CD4-positive, alpha-beta T cell (primary cell): ENCODE measurements at places on chromosomes 3 and 15.

DNA sequence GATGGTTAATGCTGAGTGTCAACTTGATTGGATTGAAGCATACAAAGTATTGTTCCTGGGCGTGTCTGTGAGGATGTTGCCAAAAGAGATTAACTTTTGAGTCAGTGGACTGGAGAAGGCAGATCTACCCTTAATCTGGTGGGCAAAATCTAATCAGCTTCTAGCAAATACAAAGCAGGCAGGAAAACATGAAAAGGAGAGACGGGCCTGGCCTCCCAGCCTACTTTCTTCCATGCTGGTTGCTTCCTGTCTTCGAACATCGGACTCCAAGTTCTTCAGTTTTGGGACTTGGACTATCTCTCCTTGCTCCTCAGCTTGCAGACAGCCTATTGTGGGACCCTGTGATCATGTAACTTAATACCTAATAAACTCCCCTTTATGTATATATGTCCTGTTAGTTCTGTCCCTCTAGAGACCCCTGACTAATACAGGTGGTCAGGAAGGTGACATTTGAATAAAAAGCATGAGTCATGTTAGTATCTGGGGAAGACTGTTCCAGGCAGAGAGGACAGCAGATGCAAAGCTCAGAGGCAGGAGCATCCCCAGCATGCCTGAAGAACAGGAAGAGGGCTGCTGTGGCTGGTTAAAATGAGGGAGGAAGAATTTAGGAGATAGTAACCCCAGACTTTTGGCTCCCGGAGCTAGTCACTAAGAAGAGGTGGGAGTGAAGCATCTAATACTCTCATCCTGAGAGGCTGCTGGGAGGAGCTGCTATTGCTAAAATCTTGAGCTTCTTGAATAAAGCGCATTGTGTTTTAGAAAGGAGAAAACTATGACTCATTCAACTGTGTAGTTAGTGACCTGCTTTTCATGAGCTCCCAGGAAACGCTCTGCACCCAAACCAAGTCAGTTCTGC lies 207.4 kb upstream of the HES1 start:
- no peak for DNase-seq

DNA sequence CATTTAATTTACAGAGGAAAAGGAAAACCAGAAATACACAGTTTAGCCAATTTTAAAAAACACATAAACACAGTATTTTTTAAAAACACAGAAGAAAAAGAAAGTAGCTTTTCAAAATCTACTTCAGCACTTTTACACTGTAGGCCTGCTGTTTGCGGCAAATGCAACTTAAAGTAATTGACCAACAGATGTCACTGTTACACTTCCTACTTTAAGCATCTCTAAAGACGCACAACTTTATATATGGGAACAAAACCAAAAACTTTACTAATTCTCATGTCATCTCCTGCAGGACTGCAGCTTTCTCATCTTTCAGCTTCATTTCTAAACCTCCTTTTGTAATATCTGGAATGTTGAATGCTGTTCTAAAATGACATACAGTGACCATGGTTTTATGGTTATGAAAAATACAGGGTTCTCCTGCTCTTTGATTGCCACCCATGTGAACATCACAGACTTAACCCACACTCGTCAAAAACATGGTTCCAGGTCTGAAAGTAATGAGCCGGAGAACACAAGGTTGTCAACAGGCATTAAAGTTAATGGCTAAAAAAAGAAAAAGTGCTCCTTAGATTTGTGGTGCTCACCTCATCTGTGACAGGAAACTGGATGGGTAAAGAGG lies 107.9 kb downstream of the FMN1 start:
- DNase-seq, result no peak

GRCh38 chr15:38503496-38503895 lies 49.6 kb downstream of the FAM98B start:
- no peak for DNase-seq

DNA sequence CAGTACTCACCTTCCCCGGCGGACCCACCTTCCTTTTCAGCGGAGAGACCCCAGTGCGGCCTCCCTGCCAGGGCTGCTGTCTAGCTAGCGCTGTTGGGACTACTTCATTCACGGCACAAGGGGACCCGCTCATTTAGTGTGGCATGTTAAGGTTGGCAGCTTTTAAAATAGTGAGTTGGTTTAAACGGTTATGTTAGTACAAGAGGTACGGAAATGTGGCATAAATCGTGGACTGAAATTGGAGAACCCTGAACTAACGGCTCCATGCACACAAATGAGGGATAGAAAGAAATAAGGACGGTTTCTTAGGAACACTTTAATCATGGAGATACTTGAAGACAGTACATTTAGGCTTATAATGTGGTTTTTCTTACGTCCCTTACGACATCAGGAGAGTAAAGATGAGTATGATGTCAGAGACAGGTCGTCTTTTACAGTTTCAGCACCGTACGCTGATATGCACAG lies 752 bp downstream of the CEP63 start:
- DNase-seq, result no peak

DNA sequence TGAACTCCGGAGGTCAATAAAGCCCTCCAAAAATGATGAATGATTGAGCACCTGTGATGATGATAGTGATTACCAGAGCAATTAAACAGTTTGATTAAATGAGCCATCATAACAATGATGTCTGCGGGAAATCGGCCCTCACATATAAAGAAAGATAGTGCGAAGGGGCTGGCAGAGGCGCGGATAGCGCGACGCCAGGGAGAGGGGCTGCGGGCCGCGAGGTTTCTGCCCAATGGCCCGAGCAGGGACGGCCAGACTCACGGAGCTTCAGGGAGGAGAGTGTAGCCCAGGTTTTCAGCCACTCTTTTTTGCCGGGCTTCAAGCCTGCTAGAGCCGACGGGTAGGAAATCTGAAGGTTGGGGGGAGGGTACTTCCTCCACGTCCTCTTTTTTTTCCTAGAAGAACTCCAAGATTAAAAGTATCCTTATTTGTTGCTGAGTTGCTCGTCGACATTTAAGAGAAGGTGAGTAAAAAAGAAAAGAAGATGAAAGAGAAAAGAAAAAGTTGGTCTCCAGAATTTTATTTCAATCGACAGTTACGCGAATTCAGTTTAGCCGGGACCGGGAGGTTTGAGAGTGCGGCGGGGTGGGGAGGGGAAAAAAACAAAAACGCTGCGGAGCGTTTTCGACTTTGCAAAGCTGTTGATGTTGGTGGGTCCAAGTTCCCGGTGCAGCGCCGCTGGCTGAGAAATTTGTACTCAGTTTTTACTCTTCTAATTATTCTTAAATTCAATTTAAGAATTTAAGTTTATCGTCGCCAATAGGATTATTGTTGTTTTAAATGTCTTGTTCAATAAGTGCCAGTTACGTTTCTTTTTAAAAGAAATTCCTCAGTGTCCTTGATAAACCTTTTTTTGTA lies 2.2 kb upstream of the MEIS2 start:
- no peak for DNase-seq

DNA sequence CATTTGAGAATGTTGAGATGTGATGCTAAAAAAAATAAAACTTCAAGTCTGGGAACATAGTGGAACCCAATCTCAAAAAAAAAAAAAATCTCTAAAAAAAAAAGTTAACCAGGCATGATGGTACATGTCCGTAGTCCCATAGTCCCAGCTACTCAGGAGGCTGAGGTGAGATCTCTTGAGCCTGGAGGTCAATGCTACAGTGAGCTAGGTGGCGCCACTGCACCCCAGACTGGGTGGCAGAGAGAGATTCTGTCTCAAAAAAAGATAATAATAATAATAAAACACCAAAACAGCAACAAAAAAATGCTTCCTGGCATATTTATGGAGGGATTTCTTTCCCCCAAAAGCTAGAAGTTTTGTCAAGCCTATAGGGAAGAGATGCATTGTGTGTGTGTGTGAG lies 361.6 kb downstream of the ROBO1 start:
- no peak for DNase-seq

DNA sequence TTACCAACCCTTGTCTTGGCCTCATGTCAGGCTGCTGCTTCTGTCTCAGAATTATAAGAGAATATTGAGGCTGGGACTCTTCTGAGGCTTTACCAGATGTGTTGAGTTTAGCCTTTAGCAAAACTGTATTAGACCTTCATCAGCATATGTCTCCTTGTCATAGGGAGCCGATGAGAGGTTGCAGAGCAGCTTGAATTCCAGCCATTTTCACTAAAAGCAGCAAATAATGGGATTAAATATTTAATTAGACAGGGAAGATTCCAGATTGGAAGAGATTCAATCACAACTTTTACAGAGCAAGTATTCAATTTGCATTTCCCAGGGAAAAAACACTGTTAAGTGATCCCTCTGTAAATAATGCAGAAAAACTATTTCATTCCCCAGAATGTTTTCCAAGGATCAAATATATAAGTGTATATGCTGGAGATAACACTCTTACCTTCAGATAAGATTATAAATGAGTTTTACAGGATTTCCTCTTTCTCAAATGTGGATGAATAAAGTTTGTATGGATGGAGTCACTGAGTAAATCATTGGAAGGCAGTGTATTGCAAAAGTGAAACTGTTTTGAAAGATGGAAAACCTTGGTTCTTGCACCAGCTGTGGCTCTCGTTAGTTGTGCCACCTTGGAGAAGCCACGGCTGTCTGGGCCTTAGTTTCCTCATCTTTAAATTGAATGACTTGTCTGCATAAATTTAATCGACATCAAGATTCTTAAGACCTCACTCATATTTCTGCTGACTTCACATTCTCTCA lies 466.4 kb upstream of the SGO1 start:
- no peak for DNase-seq

DNA sequence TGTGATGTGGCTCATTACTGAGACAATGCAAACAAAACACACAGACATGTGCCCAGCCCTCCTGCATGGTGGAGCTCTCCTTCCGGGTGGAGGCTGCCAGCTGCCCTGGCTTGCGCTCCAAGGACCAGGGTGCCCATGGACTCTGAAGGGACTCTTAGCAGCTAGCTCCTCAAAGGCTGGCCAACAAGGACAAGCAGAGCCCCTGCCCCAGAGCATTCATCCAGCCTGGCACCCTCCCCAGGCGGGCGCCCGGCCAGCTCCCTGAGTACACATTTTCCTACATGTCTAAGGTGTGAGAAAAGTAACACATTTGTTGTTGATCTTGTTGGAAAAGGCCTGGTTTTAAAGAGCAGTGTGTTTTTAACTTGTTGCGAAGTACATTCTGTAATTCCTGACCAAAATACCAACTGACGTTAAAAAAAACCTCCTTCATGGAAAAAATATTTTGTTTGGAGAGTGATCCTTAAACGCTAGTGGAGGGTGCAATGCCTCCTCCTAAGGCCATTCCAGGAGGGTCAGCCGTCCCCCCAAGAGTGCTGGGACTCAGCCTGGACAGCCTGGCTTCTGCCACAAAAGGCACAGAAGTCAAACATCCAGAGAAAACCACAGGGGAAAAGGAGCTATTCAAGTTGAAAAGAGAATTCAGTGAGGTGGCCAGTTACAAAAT lies 86.9 kb downstream of the KLF15 start:
- DNase-seq, result no peak

GRCh38 chr15:75052972-75053747 lies 29.8 kb downstream of the PPCDC start:
- DNase-seq, result no peak

DNA sequence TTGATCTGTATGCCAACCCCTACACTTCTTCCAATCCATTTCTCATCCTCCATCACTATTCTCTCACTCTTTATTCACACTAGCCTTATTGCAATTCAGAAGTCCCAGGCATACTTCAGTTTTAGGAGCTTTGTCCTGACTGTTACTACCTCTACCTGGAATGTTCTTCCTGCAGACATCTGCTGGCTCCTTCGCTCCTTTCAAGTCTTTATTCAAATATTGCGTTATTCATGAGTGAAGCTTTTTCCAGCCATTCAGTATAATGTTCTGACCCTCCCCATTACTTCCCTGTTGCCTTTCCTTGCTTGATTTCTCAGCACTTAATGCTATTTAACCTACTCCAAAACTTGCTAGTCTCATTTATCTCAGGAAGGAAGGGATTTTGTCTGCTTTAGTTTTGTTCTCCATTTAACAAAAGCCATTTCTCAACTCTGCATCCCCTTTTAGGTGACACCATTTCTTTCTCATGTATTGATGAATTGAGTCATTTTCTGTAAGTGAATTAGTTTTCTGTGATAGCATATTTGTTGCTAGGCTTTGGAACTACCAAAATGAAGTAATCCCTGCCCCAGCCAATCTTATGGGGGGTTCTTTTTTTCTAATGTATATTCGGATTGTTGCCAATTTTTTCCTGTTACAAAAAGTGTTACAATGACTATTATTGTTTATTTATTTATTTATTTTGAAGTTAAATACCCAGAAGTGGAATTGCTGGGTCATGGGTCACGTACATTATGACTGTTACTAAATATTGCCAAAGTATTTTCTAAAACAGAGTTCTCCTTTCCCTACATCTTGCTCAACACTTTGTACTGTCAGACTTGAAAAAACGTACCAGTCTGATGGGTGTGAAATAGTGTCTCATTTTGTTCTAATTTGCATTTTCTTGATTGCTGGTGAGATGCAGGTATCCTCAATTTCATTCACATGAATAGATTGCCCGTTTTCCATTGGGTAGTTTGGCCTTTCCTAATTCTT lies 9.4 kb downstream of the ATP11B start:
- no peak for DNase-seq

GRCh38 chr3:188948281-188948996 lies 223.3 kb upstream of the TPRG1 start:
- DNase-seq, result no peak

GRCh38 chr15:33201491-33202231 lies 7.1 kb upstream of the FMN1 start:
- peak; percentile 41 for DNase-seq

GRCh38 chr3:150727653-150728502 lies 24.2 kb upstream of the ERICH6 start:
- no peak for DNase-seq

- no peak for DNase-seq
Measured at GRCh38 chr3:69472093-69472492, 86.2 kb upstream of the FRMD4B start.

DNA sequence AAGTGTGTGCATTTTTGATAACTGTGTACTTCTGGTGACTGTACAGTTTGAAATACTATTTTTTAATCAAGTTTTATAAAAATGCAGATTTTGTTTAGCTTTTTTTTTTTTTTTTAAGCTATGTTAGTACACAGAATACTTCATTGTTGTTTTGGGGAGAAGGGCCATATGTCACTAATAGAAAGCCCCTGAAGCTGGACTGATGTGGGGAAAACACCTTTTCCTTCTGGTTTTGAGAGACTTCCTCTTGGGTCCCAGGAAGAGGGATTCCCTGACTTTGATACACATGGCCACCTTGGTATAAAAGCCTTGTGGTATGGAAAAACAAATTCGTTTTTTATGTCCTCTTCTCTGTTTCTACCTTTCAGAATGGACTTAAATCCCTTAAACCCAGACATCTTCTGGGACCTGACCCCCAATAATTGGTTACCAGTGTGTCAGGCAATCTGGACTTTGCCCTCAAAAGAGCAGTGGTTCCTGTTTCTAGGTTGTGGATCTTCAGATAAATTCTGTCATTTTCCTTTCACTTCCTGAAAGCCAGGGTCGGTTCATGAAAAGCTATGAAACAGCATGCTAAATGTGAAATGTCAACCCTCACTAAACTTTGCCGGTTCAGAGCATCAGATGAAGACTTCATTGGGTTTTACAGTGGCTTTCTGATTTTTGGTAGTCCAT lies 31.1 kb upstream of the BLOC1S6 start:
- no peak for DNase-seq

- no peak for DNase-seq
Measured at GRCh38 chr3:181316482-181316881, 326.9 kb upstream of the DNAJC19 start.
